ENCODE measurements at places on chromosomes 12 and 14.
A peak's percentile ranks its signal among the peaks of the same experiment; 100 is the strongest.

DNA sequence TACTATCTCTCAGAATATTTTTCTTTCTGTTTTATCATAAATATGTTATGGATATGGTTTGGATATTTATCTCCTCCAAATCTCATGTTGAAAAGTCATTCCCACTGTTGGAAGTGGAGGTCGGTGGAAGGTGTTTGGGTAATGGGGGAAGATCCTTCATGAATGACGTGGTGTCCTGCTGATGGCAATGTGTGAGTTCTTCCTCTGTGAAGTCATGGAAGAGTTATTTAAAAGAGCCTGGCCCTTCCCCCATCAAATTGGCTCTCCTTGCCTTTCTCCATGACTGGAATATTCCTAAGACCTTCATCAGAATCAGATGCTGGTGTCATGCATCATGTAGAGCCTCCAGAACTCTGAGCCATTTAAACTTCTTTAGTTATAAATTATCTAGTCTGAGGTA, 1291.6 kb downstream of the FSCB start:
- DNase-seq: no peak

DNA sequence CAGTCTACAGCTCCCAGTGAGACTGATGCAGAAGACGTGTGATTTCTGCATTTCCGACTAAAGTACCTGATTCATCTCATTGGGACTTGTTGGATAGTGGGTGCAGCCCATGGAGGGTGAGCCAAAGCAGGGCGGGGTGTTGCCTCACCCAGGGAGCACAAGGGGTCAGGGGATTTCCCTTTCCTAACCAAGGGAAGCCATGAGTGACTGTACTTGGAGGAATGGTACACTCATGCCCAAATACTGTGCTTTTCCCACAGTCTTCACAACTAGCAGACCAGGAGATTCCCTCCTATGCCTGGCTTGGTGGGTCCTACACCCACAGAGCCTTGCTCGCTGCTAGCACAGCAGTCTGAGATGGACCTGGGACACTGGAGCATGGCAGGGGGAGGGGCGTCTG, 21.0 kb upstream of the ABCC9 start:
- no peak for DNase-seq

DNA sequence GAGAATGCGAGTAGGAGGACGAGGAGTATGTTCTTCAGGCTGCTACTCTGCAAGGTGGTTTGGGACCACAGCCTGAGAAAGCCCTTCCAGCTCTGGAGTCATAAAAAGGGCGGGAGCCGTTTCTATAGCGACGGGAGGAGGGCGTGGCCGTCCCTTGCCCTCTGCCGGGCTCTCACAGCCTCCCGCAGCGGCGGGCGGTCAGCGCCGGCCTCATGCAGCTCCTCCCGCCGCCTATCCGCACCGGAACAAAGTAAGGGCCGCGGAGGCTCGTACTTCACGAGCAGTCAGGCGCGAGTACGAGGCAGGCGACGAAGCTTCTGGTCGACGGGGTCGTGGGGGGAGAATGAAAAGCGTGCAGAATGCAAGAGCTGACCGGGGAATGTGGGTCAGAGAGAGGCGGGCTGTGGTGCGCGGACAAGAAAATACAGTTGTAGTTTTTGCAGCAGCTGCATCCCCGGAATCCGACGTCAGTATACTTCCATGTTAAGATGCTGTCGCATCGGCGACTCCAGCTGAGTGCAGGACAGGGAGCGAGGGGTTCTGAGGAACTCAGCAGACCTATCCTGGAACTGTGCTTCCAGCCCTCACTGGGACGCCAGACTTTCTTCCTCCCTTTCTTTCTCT, at the start of gene DYRK4:
DYRK4 (plus strand) TSS at position 175 of the 624 bp plus-strand sequence; CDS start at position 213, 38 bp downstream.
- peak; percentile 87 for DNase-seq

- DNase-seq: no peak
Observed at GRCh38 chr12:52390739-52391617, 5.5 kb upstream of the KRT84 start.

DNA sequence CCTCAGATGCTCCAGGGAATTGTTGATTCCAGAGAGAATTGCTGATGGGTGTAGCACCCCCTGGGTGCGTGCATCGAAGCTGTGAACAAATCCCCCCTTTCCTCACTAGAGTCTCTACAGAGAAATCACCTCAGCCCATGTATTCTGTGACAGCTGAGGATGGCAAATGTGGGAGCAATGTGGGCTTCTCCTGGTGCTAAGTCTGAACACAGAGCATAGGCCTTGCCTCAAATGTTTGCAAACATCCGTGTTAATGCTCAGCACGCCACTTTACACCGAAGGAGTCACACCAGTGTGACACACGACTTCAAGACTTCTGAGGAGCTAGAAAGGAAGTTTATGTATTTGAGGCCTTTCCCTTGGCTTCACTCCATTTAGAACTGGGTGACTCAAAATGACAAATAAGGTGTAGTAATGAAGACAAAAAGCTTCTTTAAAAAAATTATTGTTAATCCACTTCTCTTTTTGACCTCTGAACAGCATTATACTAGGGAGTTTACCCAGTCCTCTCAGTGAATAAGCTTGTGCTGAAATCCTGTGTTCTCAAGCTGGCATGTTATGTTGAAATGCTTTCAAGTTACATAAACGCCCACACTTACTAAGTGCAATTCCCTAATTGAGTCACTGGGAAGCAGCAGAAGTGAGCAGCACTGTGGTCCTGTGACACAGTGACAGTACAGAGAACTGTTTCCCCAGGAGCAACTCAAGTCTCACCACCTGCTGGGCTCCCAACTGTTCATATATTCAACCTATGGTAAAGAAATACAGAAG, 92.9 kb downstream of the FAR2 start:
- DNase-seq: peak; percentile 59

DNA sequence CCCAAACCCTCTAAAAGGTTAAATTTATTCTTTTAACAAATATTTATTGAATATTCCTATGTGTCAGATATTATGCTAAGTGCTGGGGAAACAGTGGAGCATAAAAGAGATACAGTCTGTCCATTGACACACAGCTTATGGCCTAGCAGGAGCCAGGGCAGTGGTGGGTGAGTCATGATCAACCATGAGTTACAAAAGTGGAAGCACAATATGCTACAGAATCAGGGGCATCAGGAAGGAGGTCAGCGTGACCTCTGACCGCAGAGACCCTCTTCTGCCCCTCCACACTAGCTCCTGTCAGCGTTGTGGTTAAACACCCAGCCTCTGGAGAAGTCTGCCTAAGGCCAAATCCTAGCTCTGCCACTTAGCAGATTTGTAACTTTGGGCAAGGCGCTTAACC, 4.7 kb upstream of the PPP1R1A start:
- DNase-seq: no peak

GRCh38 chr12:31279390-31279924, 46.5 kb downstream of the SINHCAF start:
- no peak for DNase-seq

Data from astrocyte of the spinal cord (primary cell).